ENCODE measurements at places on chromosomes 7 and 10.

DNA sequence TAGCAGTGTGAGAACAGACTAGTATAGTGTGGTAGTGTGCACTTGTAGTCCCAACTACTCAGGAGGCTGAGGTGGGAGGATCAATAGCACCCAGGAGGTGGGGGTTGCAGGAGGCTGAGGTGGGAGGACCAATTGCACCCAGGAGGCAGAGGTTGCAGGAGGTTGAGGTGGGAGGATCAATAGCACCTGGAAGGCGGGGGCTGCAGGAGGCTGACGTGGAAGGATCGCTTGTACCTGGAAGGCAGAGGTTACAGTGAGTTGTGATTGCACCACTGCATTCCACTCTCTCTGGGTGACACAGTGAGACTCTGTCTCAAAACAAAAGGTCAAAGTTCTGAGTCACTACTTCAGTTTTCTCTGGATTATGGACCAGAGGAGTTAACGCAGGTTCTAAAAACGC is 22.6 kb upstream of the DIP2C start:
- no peak for DNase-seq

- no peak for DNase-seq
Observed at GRCh38 chr10:132054564-132054963, 11.2 kb upstream of the JAKMIP3 start.

GRCh38 chr10:23070913-23071218 is 24.5 kb upstream of the MSRB2 start:
- no peak for DNase-seq

- no peak for DNase-seq
Observed at GRCh38 chr7:141695803-141696289, 6.1 kb downstream of the DENND11 start.

DNA sequence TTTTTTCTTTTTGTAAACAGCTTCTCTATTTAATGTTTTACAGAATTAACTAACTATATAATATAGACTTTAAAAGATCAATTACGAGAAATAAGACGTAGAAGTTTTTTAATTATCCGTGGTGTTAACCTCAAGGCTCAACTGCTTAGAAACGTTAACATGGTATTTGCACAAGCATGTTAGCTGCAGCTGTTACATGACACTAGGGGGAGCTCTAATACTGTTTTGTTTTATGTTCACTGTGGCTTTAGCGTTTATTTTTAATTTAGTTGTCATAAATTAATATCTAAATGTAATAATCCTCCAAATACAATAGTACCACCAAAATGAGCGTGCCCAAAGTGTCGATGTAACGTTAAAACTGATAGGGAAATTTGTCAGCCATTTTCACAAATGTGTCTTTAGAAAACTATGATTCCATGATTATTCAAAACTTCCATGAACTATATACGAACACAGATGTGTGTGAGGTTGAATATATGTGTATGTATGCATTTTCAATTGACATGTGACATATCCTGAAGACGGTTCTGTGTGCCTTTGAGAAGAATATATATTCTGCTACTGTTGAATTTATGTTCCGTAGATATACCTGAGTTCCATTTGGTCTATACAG is 828.8 kb upstream of the MBL2 start:
- DNase-seq = no peak

- DNase-seq = no peak
Observed at GRCh38 chr10:1142596-1142995, 86.4 kb downstream of the WDR37 start.

DNA sequence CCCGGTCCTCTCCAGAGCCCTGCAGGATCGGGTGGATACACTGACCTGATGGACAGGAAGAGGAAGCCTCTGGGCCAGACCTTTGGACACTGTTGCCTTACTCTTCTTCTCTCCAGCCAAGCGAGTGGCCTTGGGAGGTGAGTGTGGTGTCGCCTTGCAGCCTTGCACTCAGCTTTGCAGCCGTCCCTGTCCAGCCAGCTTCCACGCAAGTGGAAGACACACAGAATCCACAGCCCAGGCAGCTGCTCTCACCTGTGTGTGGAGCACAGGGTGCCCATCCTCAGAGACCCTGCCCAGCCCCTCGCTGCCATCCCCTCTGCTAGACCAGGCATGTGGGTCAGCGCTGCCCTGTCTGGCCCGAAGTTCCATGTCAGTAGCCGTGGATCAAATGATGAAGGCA is 239.1 kb downstream of the EBF3 start:
- DNase-seq = no peak

GRCh38 chr10:3418041-3418754 is 245.6 kb upstream of the PITRM1 start:
- DNase-seq = no peak

- no peak for DNase-seq
Observed at GRCh38 chr10:67988606-67989005, 86.5 kb downstream of the HERC4 start.

DNA sequence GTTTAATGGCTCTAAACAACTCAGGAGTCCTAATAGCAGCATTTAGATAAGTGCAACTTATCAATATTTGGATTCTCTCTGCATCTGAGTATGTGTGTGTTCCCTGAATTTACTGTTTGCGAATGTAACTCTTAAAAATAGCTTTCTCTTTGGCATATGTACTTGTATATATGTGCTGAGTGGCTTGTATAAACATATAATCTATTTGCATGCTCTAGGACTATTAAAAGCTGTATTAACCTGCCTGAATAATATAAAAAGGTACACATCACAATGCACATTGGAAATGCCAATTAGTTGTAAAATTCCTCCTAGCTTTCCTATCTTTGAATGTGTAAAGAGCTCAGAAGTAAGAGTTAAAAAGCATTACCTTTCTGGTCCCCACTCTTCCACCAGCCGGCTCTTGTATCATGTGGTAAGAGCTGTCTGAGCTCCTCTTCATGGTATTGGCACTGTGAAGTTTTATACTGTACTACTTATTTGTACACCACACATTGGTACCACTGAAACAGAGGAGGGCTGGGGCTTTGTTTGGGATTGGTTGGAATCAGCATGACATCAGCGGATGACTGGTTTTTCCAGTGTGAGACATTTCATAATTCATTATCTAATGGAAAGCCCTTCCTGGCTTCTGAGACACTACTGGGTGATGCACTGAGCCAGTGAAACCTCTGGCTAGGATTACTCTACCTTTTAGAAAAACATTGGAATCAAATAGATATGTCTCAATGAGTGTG is at the start of gene INHBA:
TSS of gene INHBA (minus strand) at position 456 of the 737 bp plus-strand sequence. CDS start 2,716 bp downstream, outside the sequence.
- DNase-seq = no peak

GRCh38 chr10:72612203-72612826 is 13.6 kb downstream of the MICU1 start:
- DNase-seq = no peak

DNA sequence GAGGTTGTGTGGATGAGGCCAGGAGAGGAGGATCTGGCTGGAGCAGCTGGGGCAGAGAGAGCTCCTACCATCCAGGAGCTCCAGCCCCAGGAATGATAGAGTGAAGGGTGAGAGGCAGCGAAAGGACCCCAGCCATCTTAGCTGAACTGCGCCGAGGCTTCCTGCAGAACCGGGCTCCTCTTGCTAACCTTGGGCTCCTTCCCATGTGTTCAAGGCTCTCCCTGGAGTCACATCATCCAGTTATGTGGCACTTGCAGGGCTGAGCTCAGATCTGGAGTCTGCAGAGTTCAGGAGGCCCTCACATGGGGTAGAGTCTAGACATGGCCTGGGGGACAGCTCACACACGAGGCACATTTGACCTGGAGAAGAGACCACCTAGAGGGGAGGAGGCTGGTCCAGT is 225.0 kb upstream of the ZNF32 start:
- DNase-seq = no peak

- DNase-seq = no peak
Observed at GRCh38 chr10:112959207-112959838, 9.3 kb downstream of the TCF7L2 start.

DNA sequence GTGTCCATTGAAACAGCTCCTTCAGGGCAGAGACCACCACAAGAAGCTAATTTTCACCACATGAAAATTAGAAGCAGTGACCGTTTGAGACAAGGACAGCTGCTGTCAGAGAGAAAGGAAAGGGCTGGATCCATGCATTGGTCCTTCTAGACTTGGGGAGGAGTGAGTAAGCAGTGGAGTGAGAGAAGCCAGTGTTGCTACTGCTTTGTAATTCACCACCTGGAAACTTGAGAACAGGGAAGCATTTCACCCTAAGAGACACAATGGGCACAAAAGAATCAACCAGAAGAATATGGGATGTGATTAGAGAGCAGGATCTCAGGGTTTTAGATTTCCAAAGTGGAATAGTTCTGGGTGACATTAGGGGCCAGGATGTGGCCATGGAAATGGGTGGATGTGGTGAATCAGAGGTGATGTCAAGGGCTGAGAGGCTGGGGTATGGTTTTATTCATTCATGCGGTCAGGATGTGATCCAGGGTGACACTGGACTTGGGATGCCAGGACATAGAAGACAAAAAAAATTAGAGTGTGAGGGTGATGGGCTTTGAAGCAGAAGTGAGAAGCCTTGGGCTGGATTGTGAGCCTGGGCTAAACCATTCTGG is 61.6 kb downstream of the DENND11 start:
- DNase-seq = no peak

DNA sequence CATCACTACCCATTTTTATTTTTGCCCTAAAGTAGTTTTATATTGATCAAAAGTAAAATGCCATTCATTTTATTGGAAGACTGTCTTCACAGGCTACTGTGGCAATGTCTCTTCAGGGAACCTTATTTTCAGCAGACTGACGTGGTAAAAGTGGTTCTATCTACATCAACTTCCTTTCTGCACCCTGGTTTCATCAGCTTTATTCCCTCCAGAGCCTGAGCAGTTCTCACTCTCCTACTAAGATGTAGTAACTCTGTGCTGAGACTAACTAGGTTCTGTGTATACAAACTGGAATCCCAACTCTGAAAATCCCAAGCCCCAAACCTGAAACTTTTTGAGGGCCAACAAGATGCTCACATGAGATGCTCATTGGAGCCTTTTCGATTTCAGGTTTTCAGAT is 155.3 kb downstream of the SFMBT2 start:
- DNase-seq = no peak

- no peak for DNase-seq
Observed at GRCh38 chr10:19570120-19570519, 246.1 kb upstream of the PLXDC2 start.

DNA sequence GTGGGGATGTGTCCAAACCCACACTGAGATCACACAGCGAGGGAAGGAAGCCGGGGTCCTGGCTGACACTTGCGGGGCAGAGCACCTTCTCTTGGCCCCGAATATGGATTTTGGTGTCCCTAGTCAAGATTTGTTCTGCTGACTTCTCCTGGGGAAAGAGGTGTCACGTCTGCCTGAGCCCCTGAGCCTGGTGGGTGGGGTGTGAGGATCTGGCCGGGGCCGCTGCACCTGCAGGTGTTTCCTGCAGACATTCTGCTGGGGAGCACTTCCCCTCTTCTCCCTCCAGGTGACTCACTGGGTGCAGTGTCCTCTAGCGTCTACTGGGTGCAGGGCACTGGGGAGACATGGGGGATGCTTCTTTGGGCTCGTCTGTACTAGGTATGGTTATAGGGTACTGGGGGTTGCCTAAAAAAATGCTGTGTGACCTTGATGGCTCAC is 99.2 kb downstream of the GRK5 start:
- DNase-seq = peak; percentile 28

DNA sequence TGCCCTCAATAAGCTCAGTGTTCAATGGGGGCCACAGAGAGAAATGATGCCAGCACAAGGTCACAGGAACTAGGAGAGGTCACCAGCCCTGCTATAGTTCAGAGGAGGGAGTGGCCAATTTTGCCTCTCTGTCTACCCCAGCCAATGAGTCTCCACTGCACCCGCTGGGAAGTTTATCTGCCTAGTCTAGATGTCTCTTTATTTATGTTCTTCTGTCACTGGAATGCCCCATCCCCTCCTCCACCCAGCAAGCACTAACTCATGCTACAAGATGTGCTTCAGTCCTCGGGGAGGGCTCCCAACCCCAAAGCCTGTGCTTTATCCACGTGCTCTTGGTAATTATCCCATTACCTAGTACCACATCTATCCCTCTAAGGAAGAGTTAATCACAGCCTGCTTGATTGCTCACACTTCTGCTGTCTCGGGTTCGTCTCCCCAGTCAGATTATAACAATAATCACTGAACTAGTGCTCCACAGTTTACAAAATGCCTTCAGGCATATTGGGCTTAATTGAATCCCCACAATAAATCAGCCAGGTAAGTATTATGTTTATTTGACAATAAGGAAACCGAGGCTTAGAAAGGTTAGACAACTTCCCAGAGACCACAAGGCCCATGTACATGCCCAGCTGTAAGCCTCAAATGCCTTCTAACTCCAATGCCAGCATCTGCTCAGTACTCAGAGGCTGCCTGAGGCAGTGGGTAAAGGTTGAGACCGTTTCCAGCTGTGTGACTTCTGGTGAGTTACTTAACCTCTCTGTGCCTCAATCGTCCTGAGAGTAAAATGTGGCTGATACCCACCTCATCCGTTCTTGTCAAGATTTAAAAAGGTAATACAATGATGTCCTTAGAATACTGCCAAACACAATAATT is 3.9 kb downstream of the HIP1 start:
- DNase-seq = no peak

GRCh38 chr7:114916261-114916892 is 5.5 kb upstream of the MDFIC start:
- no peak for DNase-seq

- DNase-seq = no peak
Observed at GRCh38 chr10:80945264-80945880, 407.7 kb downstream of the SH2D4B start.

- no peak for DNase-seq
Observed at GRCh38 chr7:95324431-95324830, at the start of gene PON1. Gene PON1, minus strand, starts transcription at chr7:95324532. Its CDS starts 57 bp downstream, at chr7:95324475.

DNA sequence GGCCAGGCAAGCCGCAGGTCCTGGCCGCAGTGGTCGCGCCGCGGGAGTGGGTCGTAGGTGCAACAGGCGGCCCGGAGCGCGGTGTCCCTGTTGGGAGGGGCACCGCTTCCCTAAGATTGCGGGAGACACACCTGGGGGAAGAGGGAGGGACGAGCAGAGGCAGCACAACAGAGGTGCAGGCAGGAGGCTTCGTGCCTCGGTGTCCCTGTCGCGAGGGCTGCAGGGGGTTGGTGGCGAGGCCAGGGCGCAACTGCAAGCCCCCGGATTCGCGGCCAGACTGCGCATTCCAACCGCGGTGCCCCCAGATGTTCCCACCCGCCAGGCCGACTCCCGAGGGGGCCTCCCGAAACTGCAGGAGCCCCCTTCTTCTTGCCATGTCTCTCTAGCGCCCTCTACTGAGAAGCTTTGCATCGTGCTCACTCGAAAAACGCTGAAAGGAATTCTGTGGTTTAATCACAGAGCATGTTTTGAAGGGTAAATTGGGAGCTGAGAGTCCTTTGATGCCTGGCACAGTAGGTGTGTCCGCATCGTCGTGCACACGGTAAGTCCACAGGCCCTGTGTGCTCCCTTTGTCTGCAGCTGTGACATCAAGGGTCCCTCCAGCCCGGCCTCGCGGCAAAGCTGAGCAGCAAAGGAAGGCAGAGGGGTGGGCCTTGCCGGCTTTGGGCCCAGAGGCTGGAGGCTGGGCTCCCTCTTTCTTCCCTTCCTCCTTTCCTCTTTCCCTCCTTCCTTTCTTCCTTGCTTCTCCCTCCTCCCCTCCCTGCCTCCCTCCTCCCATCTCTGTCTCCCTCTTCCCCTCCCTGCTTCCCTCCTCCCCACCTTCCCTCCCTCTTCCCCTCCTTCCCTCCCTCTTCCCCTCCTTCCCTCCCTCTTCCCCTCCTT is 6.2 kb upstream of the MBL2 start:
- DNase-seq = no peak
